ENCODE measurements at places on chromosomes 7 and 10.
A peak's percentile ranks its signal among the peaks of the same experiment; 100 is the strongest.

DNA sequence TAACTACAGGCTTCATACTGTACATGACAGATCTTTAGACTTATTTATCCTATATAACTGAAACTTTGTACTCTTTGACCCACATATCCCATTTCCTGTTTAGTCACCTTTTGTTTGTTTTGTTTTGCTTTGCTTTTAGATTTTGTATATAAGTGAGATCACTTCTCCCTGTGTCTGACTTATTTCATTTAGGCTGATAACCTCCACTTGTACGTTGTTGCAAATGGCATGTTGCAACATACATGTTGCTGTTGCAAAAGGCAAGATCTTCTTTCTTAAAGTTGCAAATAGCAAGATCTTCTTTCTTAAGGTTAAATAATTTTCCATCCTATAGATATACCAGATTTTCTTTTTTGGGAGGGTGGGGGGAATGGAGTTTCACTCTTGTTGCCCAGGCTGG, 341.5 kb downstream of the OTUD1 start:
- no peak for DNase-seq

GRCh38 chr10:46557319-46558121, 1.1 kb upstream of the GPRIN2 start:
- DNase-seq = no peak

DNA sequence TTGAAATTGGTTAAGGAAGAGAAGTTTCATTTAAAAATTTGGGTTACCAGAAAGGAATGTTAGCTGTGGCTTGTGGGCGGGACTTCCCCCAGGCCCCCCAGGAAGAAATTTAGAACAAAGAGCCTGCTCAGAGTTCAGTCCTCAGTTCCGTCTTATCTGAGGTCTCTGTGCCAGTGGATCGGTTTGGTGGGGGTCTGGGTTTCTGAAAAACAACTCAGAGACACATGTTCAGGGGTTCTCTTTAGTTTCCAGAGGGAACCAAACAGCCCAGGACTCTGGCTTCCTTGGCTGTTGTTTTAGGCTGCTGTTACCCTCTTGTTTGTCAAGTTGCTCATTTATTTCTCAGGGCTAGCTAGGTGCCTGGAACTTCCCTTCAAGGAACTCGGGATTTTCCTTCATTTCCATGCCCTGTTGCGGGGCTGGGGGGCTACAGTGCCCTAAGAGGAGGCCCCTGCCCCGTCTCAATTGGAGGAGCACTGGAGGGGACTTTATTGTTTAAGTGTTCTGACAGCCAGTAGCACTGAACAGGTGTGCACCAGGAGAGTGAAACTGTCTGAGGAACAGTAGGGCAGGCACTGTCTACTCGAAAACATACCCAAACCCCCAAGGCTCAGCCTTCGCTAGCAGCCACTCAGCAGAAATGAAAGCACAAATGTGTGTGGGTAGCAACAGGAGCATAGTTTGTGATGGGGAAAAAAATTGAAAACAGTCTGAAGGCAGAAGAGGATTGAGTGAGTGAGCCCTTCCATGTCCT, 59.9 kb downstream of the ALOX5 start:
- DNase-seq = no peak

GRCh38 chr10:119478811-119479341, 63.6 kb downstream of the RGS10 start:
- DNase-seq = no peak

GRCh38 chr7:101912716-101913110, 95.3 kb downstream of the CUX1 start:
- DNase-seq = no peak

- DNase-seq = no peak
Observed at GRCh38 chr10:133420028-133420427, 4.4 kb downstream of the SPRN start.

GRCh38 chr7:81688622-81689411, 81.0 kb downstream of the HGF start:
- no peak for DNase-seq

GRCh38 chr10:116723428-116724281, 18.7 kb downstream of the HSPA12A start:
- DNase-seq = no peak

- DNase-seq = no peak
Observed at GRCh38 chr10:11682851-11683250, 59.3 kb upstream of the ECHDC3 start.

DNA sequence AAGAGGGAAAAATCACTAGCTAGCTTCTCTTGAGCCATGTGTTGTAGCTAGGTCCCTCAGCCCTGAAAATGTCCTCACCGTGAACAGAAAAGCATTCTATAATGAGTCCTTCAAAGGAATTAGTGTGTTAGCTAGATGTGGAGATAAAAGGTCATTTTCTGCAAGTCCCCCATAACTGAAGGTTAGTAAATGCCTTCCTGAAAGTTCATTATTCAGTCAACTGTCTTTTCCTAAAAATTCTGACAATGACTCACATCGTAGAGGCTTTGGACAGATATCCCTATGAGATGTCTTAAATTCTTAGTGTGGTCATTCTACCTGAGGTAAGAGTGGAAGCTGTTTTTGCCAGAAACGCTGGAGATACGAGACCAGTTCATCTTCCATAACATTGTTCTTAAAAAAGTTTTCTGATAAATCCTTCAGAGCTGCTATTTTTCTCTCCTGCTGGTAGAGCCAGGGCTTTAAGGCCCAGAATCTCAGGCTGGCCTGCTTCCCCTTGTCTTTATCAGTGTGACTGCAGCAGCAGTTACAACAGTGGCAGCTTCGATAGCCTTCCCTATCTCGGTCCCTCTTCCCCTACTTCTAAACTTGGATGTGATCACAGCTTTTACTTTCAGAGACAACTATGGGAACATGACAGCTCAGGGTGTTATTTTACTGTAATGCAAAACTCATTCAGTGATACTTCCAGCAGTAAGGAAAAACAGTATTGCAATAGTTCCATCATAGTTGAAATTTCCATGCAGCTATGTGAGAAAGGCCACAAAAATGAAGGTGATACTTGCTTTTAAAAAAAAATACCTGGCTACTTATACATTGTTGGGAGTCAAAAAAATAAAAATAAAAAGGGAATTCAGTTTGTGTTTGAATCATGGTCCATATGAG, 37.3 kb upstream of the PRKAR2B start:
- DNase-seq = no peak

DNA sequence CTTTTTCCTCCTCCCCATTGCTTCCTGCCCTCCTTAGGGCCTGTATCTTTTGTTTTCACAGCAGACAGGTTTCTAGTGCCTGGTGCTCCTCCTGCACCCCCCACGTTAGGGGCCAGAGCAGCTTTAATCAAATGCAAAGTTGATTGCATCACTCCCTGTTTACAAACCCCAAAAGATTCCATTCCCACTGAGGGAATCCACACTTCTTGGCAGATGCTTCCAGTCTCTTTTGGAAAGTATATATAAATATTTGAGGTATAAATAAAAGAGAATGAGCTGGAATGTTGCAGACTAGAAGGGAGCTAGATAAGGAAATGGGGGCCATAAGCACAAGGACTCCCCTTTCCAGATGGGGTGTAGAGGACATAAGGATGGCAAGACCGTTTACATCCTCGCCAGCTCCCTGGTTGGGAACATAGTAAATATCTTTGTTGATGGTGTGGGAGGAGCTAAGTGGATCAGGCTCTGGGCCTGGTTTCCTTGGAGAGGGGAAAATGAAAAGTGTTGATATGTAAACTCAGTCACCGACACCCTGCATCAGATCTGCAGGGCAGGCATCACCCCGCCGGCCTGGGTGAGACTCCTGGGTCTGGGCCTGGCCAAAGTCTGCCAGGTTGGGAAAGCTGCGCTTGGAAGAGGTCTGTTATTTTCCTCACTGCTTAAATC, 6.2 kb downstream of the RARRES2 start:
- no peak for DNase-seq

GRCh38 chr7:23546897-23547572, 15.3 kb upstream of the TRA2A start:
- DNase-seq = peak; percentile 85

DNA sequence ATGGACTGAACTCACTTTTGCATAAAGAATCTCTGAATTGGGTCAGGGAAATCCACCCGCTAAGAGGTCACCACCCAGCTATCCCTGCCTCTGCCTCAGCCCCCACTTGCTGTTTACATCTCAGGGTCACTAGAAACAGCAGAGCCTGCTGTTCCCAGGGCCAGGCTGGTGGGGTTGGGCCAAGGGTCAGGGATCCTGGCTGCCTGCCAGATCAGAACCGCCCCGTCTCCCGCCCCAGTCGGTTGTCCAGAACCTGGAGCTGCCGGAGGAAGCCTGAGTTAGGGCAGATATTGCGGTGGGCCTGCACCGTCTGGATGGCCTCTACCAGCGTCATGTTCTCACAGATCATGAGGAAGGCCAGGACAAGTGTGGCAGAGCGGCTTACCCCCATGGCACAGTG, 17.0 kb upstream of the SAMD8 start:
- no peak for DNase-seq

- DNase-seq = no peak
Observed at GRCh38 chr7:117385363-117386109, 41.8 kb downstream of the ASZ1 start.

- no peak for DNase-seq
Observed at GRCh38 chr7:5557920-5558401, 134.3 kb upstream of the TNRC18 start.
